ENCODE measurements at places on chromosomes 2 and 18.

- peak; percentile 83 for DNase-seq
Observed at GRCh38 chr2:241354668-241355658, 1.1 kb upstream of the FARP2 start.

- no peak for DNase-seq
Observed at GRCh38 chr2:57869758-57870344, 176.8 kb upstream of the VRK2 start.

- DNase-seq = no peak
Observed at GRCh38 chr2:27954771-27955383, 64.3 kb downstream of the BABAM2 start.

- DNase-seq = peak; percentile 94
Observed at GRCh38 chr2:64989126-64989981, at the start of gene SLC1A4. Gene SLC1A4, plus strand, starts transcription at chr2:64989399. Its CDS starts 245 bp downstream, at chr2:64989644.

- DNase-seq = no peak
Observed at GRCh38 chr2:47899915-47900816, 6.1 kb downstream of the FBXO11 start.

DNA sequence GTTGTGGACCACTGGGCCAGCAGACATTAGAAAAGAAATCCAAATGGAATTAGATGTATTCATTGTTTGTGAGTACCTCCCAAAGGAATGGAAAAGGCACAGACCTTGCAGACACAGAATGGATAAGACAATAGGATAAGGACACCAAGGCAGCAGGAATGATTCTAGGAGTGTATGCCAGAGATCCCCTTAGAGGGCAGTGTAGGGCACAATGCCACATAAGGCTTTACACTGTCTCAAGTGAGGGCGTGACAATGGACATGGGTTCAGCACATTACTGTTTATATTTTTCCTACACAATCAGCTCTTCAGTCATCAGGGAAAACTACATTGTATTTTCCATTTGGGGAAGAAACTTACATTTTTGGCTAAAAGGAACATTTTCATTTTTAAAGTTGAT lies 250.9 kb downstream of the PTH2R start:
- peak; percentile 21 for DNase-seq

DNA sequence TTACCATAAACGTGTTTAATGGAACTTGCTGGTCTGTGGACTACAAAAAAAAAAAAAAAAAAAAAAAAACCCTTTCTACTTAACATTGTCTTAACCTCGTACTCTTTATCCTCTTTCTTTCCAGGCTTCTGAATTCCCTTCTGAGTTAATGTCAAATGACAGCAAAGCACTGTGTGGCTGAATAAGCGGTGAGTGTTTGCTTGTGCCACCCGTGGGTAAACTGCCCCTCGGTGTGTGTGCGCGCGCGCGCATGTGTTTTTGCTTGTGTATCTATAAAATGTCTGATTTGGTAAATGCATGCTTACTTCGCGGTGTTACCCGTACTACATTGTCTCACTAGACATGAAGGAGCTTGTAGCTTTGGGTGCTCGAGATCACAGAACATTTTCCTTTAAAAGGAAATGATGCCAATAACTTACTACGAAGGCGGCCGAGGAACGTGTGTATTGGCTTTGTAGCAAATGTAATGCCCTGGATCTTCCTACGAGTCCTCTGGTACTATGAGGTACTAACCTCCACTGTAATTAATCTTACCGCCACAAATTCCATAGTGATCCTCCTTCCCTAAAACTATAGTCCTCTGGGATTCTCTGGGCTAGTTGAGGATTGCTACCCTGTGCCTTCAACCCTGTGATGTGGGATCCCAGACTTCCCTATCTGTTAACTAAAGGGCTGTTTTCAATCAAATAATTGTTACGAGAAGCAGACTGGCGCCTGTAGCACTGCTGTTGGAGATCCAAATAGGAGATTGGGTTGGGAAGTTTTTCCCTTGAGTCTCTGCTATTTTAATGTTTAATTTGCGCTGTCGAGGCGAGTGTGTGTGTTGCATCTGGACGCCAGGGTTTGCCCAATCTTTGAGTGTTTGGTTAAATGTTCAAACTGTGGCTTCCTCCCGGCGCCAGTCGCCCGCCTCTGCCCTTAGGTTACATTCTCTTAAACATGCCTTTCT lies 1.1 kb downstream of the ID2 start:
- DNase-seq = no peak

- no peak for DNase-seq
Observed at GRCh38 chr2:159362816-159363251, 76.3 kb upstream of the WDSUB1 start.

GRCh38 chr18:44679056-44679913 lies 1.4 kb upstream of the SETBP1 start:
- DNase-seq = peak; percentile 95

DNA sequence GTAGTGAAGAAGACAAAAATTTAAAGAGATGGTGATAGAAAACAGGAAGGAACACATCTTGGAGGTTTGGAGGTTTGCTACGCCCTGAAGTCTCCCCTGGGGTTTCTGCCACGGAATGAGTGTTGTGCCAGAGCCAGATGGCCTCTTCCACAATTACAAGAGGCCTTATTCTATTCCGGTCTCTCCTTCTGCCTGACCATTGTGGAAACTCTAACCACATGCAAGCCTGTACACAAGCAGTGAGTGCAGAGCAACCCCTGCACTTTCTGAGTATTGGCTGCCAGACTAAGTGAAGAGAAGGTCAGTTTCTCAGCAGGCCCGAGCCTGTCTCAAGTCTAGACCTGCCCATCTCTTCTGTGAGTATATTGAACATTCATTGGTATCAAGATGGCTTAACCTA lies 22.7 kb upstream of the MYO1B start:
- DNase-seq = no peak

- DNase-seq = no peak
Observed at GRCh38 chr2:135821190-135821589, 15.8 kb downstream of the LCT start.

DNA sequence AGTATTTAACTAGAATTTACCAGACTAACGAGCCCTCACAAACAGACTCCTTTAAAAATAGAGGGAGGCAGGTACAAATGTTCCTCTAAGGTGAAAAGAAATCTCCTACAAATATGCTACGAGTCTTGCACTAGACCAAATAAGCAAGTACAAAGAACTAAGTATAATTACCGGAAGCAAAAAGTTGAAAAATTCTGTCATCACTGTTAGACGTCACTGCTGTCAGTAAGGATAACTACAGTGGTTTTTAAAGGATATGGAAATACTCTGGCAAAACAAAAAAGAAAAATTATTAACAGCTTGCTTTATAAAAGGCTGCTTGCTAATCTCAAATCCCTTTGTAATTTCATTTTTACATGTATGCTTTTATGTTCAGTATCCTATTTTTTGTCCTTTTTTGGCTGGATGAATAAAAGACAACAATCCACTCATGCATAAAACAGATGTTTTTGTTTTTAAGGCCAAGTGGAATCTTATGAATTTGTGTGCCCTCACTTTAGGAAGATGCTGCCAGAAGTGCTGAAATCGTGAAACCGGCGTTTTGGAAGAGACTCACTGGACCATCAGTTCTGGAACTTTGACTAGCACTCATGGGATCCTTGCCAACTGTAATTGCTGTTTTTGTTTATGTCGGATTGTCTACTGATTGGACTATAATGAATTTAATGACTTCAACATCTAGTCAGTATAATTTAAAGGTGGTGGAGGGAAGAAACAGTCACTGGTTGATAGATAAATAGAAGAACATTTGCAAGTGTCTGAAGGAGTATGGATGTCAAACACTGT lies 6.7 kb downstream of the ZNF521 start:
- DNase-seq = no peak

- DNase-seq = no peak
Observed at GRCh38 chr2:206361407-206362045, 81.8 kb upstream of the ADAM23 start.

DNA sequence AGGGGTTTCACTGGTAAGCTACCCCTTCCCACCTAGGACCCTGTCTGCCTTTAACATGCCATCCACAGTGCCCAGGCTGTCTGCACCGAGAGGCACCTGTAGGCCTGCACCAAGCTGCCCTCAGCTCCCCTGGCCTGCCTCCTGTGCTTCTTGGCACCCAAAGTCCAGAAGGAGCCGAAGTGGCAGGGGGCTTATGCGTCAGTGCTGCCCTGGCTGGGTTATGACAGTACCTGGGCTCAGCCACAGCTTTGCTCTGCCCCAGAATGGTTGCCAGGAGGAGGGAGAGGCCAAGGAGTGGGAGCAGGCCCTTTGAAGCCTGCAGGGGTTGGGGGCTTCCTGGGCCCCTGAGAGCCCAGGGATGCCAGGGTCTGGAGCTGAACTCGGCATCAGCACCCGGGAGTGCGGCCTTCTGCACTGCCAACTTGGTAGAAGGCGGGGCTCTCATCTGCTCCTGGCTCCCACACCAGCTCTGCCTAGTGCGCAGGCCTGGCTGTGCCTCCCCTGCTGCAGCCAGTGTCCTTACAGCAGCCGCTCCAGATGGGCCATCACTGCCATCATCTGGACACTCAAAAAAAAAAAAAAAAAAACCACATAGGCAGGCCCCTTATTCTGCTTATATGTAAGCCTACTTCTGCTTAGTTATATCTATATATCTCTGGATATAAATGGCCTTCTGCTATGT lies 155.4 kb downstream of the THSD7B start:
- DNase-seq = peak; percentile 33

DNA sequence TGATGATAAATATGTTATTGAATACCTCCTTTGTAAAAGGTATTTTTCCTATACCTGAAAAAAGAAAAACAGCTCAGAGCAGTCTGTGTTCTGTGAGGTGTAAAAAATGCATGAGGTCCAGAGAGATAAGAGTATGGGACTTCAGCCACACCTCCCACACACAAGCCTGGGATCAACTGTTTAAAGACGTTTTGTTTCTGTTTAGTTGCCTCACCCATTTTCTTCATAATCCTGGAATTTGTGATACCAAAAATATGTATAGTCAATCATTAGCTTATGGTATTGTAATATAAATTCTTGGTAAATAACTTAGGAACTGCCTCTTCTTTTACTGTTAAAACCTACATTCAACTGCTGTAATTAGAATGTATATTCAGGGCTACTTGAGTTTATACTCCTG lies 1322.9 kb upstream of the TMEFF2 start:
- no peak for DNase-seq

DNA sequence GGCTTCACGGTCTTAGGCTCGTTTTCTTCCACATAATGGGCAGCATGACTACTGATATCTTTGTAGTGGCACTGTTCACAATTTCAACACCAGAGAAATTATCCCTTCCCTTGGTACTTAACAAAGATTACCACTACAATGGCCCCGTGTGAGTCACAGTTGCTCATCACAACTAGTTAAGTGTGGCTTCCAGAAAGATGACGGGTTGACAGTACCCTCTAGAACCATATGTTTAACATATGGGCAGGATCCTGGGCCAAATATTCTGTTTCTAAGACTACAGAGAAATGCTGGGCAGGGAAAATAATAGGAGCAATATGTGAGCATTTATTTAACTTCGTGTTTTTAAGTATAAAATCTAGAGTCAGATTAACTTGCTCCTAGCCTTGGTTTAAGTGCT lies 780.1 kb upstream of the LINC00305 start:
- no peak for DNase-seq

GRCh38 chr2:142104134-142104758 lies 26.6 kb downstream of the LRP1B start:
- DNase-seq = no peak

DNA sequence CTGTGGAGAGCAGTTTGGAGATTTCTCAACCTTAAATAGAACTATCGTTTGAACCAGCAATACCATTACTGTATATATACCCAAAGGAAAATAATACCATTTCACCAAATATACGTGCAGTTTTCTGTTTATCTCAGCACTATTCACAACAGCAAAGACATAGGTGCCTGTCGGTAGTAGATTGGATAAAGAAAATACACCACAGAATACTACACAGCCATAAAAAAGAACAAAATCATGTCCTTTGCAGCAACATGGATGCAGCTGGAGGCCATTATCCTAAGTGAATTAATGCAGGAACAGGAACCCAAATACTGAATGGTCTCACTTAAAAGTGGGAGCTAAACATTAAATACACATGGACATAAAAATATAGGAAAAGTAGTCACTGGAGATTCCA lies 81.3 kb downstream of the SMCHD1 start:
- DNase-seq = no peak

DNA sequence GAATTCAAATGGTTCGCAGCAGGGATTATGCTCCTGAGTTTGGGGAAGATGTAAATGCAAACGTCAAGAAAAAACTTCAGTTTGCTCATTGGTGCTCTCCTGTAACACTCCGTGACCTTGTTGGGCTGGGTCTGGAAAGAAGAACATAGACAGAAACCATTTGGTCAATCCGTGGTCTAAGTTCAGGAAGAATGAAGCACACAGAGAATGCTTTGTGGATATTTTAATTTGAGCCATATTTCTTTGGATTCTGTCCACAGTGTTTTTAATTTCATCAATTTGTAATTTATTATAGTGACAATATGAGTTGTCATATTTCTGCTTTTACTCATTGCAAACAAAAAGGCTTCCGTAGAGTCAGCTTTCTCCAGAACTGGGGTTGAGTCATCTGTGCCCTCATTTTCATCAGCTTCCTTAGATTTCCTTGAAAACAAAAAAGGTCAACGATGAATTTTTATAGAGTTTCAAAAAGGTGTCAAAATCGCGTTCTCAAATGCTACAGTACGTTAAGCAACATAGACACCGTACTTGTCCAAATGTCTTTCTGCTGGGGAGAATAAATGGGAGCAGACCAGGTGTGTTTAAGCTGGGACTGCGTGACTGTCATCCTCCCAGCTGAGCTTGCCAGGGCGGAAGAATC lies 606.4 kb downstream of the RNF144A start:
- DNase-seq = no peak

DNA sequence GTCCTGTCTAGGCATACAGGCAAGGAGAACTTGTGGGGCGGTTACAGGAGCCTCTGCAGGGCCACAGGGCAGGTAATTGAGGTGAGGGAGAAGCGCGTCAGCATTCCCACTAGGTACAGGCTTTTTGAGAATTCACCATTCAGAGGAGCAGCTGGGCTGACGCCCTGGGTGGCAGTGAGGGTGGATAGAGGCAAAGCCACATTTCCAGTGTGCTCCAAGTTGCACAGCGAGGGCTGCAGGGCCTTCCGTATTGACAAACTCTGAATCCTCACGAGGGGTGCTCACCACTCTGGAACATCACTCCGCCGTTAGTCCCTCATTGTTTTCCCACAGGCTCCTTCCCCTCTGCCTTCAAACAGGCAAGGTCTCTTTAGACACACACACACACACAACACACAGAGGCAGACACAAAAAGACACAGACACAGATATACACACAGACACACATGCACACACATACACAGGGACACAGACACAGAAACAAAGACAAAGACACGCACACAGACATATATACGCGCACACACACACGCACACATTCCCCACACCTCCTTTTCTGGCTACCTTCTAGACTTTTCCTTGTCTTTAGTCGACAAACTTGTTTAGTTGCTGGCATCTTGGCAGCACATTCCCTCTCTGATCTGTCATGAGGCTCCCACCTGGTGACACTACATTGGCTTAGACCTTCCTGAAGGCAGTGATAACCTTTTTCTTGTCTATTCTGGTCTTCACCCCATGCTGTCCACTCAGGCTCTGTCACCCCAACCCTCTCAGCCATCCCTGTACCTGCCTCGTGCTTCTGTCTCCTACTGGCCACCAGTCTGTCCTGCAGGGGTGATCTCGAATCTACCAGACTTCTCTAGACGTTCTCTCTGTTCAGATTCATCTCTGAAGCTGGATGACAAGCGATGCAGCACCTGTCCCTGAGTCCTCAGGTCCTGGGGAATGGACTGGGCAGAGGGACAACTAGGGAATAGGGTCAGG lies 136.8 kb downstream of the ALPK2 start:
- DNase-seq = no peak
